ENCODE measurements at places on chromosomes 7 and 10.

- DNase-seq, result no peak
Measured at GRCh38 chr7:13641714-13642113, 347.8 kb downstream of the ETV1 start.

DNA sequence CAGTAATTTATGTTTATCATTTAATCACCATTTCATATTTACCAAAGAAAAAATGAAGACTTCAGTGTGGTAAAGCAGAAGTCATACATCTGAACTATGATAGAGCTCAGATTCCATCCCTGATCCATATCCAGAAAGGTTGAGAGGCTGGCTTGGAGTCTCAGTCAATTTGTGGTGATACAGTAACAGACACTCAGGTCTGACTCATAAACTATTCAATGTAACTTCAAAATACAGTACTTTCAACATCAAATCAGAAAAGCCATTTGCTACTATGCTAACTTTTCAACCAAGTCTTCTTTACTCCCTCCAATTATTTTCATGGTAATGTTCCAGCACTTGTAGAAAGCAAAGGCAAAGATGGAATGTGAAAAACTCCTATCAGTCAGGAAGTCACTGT, 190.4 kb downstream of the HDAC9 start:
- no peak for DNase-seq

GRCh38 chr7:100684534-100685042, 9.5 kb downstream of the GIGYF1 start:
- no peak for DNase-seq

DNA sequence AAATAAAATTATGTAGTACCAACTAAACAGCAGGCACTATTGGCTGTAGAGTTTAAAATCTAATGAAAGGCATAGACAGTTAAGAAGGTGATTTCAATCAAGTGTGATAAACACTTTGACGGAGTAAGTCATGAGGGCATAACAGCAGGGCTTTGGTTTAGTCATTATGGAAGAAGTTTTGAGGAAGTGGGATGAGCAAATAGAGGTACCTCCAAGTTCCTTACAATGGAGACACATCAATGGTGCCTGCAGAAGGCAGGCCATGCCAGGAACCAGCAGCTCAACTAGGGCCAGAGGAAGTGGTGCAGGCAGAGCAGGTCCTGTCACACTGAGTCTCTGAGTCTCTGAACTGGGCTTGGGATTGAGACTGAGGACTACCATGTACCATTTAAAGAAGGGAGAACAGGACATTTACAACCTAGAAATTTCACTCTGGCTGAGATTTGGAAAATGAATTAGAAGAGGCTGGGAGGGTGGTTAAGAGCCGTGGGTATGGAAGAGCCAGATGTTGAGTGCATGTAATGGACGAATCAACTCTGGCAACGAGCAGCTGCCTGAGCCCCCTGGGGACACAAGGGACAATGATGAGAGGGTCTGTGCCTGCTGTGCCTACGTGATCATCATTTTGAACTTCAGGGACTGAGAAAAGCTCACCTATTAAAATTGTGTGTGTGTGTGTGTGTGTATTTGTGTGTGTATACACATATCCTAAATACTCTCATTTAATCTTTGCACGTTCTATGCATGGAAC, 208.7 kb upstream of the POM121L12 start:
- no peak for DNase-seq

DNA sequence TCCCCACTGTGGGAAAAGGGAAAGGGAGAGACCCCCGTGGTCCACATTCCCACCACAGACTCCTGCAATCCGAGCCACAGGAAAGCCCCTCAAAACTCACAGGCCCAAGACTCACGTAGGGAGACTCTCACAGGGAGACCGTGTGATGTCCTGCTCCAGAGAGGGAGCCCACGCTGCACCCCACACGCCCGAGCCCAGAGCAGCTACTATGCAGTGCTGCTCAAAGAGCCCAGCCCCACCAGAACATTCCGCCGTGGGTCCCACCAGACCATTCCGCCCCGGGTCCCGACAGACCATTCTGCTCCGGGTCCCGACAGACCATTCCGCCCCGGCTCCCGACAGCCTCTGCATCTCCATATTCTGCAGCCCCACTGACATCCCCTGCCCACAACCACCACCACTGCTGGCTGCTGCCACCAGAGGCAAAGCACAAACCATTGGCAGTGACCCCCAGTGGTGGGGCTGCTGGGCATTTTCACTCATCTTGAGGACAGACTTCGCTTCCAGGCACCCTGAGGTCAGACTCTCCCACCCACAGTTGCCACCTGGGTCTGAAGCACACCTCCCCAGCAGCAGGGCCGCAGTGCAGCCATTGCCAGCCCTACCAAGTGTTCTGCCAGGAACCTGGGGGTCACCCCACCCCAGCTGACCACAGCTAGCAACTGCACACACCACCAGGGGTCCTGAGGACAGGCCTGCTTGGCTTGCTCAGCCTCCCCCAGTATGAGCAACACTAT, 625.4 kb upstream of the FOXK1 start:
- DNase-seq, result no peak

DNA sequence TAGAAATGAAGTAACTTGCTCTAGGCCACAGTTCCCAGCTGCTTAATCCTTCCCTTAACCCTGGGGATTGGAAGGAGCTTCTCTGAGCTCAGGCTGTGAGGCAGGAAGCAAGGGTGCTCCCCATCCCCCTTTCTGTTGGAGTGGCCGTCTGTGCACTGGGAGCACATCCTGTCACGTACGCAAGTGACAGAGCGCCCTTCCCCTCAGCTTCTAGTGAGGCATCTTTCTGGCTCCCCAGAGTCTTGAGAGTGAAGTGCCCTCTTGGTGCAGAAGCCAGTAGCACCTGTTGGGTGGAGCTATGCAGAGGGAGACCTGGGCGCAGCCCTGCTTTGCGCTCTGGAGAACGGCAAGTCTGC, 47.8 kb downstream of the SHH start:
- peak; percentile 11 for DNase-seq

- no peak for DNase-seq
Measured at GRCh38 chr7:94433224-94433623, 38.5 kb downstream of the COL1A2 start.

GRCh38 chr7:28346676-28347363, 65.5 kb upstream of the CREB5 start:
- no peak for DNase-seq

DNA sequence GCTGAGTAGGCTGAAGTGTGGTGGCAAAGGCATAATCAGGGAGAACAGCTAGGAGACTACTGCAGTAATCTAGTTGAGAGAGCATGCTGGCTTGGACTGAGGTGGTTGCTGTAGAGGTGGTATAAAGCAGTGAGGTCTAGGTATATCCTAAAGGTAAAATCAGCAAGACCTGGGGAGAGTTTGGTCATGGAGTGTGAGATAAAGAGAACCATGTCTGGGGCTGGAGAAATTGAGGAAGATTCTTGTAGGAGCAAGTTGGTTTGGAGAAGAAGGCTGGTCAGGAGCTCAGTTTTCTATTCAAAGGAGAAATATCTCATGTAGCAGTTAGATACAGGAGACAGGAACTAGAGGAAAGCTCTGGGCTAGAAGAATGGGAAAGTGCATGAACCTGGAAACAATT, 32.9 kb upstream of the ST7 start:
- no peak for DNase-seq

DNA sequence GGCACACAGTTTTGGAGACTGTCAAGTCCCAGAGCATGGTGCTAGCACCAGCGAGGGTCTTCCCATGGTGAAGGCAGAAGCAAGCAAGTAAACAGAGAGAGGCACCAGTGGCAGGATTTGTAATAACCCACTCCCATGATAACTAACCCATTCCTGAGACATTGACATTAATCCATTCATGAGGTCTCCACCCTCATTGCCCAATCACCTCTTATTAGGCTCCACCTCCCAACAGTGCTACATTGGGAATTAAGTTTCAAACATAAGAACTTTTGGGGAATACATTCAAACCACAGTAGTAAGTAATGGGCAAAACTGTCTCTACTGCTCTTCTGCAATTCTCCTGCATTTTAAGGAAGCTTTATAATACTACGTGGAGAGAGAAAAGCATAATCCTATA, 193.6 kb downstream of the CACNA2D1 start:
- no peak for DNase-seq

- DNase-seq, result no peak
Measured at GRCh38 chr7:121313793-121314676, 14.8 kb upstream of the WNT16 start.

DNA sequence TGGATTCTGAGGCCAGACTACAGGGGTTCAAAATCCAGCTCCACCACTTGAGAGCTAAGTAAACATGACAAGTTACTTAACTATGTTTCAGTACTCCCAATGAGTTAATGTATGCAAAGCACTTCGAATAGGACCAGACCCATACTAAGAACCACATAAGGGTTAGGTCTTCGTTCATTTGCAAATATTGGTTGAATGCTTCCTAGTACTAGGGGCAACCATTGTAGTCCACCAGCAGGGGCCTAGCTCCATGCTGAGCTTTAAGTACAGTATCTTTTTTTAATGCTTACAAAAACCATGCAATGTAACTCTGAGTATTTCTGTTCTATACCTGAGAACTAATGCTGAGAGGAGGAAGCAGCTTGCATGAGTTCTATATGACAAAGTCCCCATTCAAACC, 80.4 kb upstream of the PDE1C start:
- DNase-seq, result no peak

DNA sequence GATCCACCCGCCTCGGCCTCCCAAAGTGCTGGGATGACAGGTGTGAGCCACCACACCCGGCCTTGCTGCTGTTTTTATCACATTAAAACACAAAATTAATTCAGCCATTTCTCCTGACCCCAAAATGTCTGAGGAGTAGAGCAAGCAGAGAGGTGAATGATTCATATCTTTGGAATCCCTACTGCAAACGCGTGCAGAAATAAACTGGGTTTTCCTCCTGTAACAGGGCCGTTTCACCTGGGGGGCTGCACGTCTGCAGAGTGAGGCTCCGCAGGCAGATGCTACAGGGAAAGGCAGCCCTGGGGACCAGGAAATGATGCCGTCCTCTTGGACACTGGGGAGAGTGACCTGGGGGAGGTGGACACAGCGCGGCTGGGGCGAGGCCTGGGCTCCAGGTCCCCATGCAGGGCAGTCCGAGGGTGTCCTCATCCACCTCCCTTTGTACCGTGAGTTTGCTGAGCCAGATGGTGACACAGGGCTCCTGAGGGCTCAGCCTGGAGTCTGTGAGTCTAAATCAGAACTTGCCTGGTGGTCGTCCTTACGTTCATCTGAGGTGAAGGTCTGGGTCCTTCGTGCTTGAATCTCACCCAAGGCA, 41.9 kb downstream of the PDGFA start:
- DNase-seq, result no peak

- DNase-seq, result no peak
Measured at GRCh38 chr10:17113889-17114540, 15.6 kb downstream of the CUBN start.

- no peak for DNase-seq
Measured at GRCh38 chr7:2785071-2785500, 59.0 kb downstream of the GNA12 start.

GRCh38 chr7:119271147-119271779, 1001.7 kb upstream of the KCND2 start:
- no peak for DNase-seq

- no peak for DNase-seq
Measured at GRCh38 chr7:119935418-119936025, 337.5 kb upstream of the KCND2 start.

DNA sequence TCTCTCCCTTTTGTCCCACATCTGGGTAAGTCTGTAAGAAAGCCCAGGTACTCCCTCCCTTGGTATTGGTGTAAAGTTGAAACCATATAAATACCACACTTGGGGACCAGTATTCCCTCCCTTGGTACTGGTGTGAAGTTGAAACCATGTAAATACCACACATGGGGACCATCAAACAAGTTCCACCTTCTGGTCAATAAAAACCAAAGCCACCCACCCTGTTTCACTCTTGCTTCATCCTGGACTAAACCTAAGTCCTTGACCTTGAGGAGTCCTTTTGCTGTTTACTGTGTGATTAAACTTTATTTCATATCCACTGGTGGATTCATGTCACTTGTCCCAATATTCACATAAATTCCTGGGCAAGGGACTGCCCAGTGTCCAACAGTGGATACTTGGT, 8.4 kb downstream of the P4HA1 start:
- no peak for DNase-seq

DNA sequence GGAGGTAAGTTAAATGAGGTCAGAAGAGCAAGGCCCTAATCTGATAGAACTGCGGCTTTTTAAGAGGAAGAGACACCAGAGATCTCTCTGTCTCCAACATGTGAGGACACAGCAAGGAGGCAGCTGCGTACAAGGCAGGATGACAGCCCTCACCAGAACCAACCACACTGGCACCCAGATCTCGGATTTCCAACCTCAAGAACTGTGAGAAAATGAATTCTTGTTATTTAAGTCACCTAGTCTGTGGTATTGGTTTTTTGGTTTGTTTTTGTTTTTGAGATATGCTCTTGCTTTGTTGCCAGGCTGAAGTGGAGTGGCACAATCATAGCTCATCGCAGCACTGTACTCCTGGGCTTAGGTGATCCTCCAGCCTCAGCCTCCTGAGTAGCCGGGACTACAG, 127.2 kb downstream of the DLG5 start:
- no peak for DNase-seq

DNA sequence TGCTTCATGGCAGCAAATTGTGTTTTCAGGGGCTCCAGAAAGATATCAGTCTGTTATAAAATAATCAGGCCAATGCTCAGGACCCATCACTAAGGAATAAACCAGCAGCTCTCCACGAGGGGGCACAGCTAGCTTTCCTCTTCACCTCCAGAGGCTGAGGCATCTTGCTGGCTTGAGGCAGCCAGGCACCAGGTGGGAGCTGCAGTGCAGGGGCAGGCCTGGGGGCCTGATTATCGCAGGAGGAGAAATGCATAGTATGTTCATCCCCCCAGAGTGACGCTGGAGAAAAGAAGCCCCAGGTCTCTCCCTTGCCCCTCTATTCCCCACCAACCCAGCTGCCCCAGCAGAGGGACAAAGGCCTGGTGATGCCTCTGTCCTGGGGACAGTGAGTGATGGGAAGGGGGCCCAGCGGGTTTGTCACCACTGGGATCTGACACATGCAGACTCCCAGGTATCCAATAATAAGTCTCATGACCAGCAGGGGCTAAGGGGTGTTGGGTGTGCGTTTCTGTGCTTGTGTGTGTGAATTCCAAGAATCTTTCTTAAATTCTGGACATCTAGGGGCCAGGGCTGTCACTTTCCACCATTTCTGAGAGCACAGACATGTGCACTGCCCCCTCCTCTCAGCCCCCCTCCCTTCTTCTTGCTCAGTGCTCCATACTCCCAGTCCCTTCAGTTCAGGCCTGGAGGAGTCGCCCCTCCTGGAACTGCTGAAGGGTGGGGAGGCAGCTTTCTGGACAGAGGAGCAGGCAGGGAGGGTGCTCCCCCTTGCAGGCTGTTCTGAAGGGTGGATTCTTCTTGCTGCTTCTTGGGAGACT, 128.1 kb upstream of the FAM20C start:
- no peak for DNase-seq

GRCh38 chr10:121091961-121092719, 241.0 kb downstream of the WDR11 start:
- DNase-seq, result no peak

DNA sequence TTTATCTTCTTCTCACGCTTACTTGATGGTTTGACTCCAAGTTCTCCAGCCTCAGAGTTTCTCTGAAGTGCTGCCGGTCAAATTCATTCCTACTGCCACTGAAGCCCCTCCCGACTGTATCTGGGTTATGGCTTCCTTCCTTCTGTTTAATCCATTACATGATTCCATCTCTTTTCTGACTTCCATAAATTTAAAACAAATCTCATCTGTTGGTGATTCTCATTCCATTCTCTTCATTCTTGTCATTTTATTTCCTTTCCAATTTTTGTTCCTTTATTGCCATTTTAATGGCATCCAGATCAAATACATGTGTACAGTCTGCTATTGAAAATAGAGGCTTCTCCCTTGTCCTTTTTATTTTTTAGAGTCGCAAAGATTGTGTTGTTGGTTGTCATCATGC, 25.4 kb upstream of the HIBADH start:
- DNase-seq, result no peak

All from CD8-positive, alpha-beta memory T cell (primary cell).